ENCODE measurements at places on chromosomes 5 and 9.

DNA sequence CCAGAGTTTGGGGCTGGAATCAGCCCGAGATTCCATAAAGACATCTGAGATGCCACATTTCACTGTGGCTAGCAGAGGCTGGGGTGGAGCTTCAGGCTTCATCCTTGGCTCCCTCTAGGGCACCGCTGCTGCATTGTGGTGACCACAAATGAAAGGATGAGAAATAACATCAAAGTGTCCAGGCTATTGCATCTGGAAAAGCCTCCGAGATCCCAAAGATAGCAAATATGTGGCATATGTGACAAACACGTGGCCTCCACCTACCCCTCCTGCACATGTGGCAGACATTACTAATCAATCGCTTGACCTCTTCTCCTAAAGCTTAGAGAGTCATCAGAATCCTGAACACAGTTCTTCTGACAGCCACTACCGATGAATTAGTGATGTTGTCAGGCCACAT lies 4.5 kb downstream of the SPARC start:
- no peak for DNase-seq

DNA sequence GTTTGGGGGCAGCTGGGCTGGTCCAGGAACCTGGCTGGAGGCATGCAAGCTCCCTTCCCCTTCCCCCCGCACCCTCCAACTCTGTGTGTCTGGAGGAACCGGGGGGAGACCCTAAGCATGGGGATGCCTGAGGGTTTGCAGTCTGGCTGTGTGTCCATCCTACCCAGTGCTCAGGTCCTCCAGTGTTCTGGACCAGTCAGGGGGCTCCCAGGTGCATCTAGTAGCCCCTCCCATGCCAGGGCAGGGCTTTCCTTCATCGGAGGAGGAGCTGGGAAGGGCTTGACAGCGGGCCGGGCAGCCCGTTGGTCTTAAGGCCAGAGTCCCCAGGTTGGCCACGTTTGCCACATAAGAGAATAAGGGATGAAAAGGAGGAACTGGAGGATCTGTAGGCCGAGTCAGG lies 62.6 kb upstream of the IGFBPL1 start:
- no peak for DNase-seq

GRCh38 chr5:180563994-180564393 lies 27.3 kb downstream of the SCGB3A1 start:
- no peak for DNase-seq

DNA sequence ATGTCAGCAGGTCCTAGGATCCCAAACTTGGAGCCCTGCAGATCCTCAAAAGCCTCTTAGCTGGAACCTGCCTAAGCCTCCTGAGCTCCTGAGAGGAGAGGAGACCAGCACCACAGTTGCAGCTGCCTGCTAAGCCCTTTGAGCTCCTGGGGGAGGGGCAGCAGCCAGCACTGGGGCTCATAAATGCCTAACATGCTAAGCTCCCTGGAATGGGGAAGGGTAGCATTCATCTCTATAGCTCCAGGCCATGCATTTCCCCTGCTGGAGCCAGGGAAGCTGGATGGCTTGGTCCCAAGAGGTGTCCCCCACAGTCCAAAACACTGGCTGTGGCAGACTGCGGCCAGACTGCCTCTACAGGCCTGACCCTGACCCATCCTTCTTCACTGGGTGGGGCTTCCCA lies 182.7 kb downstream of the KCNN2 start:
- DNase-seq: no peak

- no peak for DNase-seq
Measured at GRCh38 chr5:96527768-96528661, 95.0 kb upstream of the PCSK1 start.

DNA sequence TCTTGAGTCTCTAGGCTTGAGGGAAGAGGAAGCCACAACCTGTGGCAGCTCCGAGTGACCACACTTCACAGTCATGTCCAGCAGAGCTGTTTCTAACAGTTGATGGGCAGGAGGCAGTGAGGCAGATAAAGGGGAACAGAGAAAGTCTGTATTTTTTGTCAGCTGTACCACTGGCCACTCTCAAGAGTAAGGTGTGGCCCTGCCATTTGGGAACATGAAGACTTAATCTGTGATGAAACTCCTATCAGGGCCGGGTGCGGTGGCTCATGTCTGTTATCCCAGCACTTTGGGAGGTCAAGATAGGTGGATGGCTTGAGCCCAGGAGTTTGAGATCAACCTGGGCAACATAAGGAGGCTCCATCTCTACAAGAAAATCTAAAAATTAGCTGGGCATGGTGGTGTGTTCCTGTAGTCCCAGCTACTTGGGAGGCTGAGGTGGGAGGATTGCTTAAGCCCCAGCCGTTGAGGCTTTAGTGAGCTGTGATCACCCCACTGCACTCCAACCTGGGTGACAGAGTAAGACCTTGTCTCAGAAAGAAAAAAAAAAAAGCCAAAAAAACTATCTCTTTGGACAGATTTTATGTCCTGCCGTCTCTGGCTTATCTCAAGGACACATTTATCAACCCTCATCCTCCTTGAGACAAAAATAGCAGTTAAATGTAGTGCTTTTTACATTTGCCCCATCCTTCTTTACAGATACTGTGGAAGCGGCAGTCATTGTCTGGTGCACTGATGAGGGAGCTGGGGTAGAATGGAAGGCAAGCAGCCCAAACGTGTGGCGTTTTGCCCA lies 11.9 kb upstream of the COL15A1 start:
- DNase-seq: no peak

DNA sequence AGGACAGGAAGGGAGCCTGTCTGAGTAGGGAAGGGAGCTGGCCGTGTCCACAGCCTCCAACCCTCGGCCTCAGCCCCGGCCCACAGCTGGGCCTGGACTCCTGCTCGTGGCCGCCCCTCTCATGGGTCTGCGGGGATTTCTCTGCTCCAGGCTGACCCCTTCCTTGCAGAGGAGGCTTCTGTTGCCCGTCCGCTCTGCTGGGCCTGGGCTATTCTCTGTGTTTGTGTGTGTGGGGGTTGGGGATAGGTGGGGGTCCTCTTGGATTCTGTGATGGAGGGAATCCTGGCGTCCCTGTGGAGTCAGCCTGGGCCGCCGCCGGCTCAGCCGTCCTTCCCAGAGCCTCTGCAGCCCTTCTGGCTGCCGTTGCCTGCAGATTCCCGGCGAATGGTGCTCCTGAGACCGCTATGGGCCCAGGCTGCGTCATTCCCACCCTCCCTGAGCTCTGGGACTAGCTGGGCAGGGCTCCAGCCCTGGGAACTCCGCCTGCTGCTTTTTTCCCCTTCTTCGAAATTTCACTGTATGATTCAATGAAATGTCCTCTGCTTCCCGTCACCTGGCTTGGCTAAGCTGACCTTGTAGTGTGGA lies 64.2 kb downstream of the FGF18 start:
- DNase-seq: no peak

DNA sequence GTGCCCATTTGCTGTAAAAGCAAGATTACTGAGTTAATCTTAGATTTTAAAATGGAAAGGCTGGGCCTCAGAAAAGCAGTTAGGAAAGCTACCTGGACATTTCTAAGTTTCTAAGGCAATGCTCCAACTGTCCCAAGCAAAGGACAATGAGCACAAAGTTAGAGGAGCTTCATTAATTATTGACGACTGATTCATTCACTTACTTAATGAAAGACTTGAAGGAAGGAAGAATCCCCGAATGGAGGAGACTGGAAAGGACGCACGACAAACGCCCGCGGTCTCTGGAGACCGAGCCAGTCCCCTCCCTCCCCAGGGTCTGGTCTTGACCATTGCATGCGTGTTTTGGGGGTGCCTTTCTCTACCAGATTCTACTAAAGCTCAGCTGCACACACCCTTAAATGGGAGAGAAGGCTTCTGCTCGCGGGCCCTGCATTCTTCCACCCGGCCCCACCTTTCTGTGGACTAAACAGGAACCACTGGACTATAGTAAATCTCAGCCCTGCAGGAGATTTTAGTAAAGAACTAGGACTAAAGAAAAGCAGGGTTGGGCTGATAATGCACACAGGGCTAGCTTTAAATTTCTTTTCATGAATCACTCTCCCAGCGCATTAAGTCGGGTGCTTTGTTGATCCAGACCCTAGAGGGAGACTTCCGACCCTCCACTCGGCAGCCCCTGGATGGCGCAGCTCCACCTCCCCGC lies 44.8 kb downstream of the CTSL start:
- no peak for DNase-seq

DNA sequence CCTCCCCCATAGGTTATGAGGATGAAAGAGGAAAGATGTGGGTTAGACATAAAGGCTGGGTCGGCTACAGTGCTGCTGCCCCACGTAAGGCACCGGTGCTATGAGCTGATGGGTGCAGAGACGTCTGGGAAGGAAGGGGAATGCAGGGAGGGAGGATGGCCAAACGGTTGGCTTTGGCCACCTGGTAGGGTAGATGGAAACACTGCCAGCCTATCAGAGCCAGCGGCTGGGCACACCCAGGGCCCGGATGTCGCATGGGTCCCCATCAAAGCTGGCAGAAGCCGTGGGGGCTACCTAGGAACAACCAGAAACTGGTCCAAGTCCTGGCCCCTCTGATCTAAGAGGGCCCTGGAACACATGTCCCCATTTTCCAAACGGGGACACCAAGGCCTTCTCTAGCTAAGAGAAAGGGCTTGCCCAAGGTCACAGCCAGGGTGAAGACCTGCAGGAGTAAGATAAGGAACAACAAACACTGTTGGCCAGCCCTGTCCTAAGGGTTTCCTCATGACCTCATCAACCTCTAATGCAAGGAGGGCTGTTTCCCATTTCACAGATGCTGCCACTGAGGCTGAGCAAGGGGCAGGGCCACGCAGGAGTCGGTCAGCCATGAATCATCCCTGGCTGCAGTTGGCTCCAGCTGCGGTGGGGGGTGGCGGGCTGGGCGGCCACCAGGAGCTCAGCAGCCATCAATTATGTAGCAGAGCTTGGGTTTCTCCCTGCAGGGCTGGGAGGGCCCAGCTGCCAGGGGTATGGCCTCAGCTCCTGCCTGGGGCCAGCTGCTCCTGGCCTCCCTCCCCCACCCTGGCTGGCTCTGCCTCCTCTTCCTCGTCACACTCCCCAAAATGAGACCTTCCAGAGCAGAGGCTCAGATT lies 4.9 kb downstream of the SH3GLB2 start:
- peak; percentile 16 for DNase-seq

- no peak for DNase-seq
Measured at GRCh38 chr5:33422191-33422590, 18.6 kb upstream of the TARS1 start.

DNA sequence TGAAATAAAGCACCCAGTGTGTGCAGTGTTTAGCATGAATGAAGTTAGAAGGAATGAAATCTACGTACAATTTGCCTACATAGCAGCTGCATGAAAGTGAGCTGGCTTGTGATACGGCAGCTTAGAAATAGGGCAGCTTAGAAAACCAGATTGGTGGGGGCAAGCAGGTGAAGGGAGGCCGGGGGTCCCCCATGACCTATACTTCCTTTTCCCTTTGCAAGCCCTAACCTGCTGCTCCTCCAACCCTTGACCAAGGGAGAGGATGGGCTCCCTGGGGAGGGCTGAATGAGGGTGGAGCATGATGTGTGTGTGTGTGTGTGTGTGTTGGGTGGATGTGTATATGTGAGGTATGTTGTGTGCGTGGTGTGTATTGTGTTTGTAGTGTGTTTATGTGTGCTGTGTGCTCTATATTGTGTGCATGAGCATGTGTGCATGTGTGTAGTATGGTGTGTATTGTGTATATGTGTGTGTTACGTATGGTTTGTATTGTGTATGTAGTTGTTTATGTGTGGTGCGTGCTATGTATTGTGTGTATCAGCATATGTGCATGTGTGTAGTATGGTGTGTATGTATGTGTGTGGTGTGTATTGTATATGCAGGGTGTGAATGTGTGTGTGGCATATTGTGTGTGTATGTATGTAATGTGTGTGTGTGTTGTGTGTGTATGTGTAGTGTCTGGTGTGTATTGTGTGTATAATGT lies 72.1 kb downstream of the TENT4A start:
- no peak for DNase-seq

DNA sequence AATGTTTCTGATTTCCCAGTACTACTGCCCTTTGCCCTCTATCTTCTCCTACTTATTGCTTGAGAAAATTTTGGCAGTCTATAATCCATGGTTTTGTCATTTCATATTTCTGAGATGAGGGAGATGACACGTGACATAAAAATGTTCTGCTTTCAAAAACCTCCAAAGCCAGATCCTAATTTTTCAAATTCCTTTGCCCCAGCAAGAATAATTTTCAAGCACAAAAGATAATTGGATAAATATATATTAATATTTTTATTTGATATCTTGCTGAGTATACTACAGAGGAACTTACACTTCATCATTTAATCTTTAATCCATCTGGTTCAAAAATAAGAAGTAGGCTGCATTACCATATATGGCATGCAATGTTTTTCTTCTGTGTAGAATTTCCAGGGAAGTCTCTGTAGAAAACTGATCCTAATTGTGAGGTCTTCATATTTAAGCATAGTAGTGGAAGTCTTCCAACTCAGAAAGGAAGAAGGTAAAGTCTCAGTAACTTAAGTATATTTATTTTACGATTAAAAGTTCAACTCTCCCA lies 1738.8 kb downstream of the EFNA5 start:
- no peak for DNase-seq

- DNase-seq: no peak
Measured at GRCh38 chr5:162268694-162269481, 201.3 kb downstream of the GABRG2 start.

GRCh38 chr9:18362901-18363685 lies 110.9 kb upstream of the ADAMTSL1 start:
- no peak for DNase-seq

- DNase-seq: no peak
Measured at GRCh38 chr5:111135946-111136345, 43.8 kb downstream of the WDR36 start.

- no peak for DNase-seq
Measured at GRCh38 chr5:9774472-9775079, 144.4 kb upstream of the TAS2R1 start.

DNA sequence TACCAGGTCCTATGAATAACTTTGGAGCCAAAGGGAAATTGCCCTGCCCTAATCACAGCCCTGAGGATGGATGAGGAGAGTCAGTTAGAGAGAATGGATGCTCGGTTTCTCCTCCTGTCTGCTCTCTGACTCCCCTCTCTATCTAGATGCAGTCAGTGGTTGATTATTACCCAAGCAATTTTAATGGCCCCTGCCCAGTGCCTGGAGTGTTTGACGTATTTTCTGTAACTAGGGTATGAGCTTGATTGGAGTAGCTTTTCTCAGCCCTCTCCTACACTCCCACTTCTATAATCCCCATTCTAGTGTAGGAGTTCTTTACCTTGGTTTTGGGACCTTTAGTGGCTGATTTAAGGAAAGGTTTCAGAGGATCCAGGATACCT lies 60.4 kb downstream of the DOCK2 start:
- DNase-seq: no peak

DNA sequence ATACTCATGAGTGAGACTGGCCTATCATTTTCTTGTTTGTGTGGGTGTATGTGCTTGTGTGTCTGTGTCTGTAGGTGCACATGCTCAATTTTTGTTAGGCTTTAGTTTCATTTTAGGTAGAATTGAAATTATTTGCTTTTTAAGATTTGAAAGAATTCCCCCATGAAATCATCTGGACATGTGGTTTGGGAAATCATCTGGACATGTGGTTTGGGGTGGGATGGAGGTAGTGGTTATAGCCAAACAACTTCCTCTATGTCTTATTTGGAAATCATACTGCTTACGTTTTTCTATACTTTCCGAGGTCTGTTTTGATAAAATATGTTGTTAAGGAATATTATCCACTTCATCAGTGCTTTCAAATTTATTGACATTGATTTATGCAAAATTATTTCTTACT lies 485.4 kb upstream of the CLINT1 start:
- no peak for DNase-seq

GRCh38 chr9:129697656-129698253 lies 32.3 kb downstream of the PRRX2 start:
- no peak for DNase-seq
